Smooth muscle cell of trachea (primary cell): ENCODE measurements at places on chromosomes 3 and 15. TPM values are rescaled to one million over a fixed set of nuclear protein-coding genes. Genes with fewer than 3 reads are reported as not detected.

Gene GPR171
- not detected in 2 replicates for total RNA-seq

Gene GOLGA8M
- total RNA-seq = 0.73 and 1.2 TPM in 2 replicates

Gene MASP1
- total RNA-seq = 33.2 and 178 TPM in 2 replicates

Gene IL5RA
- total RNA-seq = not detected in 2 replicates
